PC-9 (cell line): ENCODE measurements at places on chromosomes 2 and 18.

DNA sequence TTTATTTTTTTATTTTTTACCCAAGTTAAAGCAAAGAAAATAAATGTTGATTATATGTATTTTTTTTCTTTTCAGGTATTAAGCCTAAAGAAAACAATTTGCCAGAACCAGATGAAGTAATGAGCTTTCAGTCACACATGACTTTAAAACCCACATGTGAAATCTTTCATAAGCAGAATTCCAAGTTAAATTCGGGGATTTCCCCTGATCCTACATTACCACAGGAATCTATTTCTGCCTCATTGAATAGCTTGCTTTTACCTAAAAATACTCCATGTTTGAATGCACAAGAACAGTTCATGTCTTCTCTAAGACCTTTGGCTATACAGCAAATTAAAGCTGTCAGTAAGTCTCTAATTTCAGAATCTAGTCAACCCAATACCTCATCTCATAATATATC lies 26.6 kb downstream of the GEN1 start:
- no peaks in the 10 kb centered on the region for H3K27me3 ChIP-seq
- H3K27ac ChIP-seq, result no peak overlapping the region
- H3K36me3 ChIP-seq, result peaks cover 19% of the 10 kb centered on the region; the same call in 1 of the 2 replicates
- H3K4me3 ChIP-seq, result no peak overlapping the region
- H3K4me1 ChIP-seq, result no peaks in the 10 kb centered on the region

GRCh38 chr18:39721712-39722111 lies 2156.1 kb upstream of the CELF4 start:
- no peaks in the 10 kb centered on the region for H3K4me1 ChIP-seq
- no peak for DNase-seq
- no peaks in the 10 kb centered on the region for H3K27me3 ChIP-seq
- H3K27ac ChIP-seq, result no peak overlapping the region
- no peaks in the 10 kb centered on the region for H3K36me3 ChIP-seq

- no peaks in the 10 kb centered on the region for H3K27me3 ChIP-seq
- H3K4me3 ChIP-seq, result no peak overlapping the region
- no peak for DNase-seq
- H3K36me3 ChIP-seq, result no peaks in the 10 kb centered on the region
- no peak overlapping the region for H3K27ac ChIP-seq
These were observed 32.1 kb upstream of the MYO3B start for GRCh38 chr2:170145675-170146432.

- H3K4me3 ChIP-seq, result no peak overlapping the region
- no peak overlapping the region for H3K27ac ChIP-seq
- peaks cover 18% of the 10 kb centered on the region for H3K27me3 ChIP-seq
- DNase-seq, result no peak
These were observed 25.0 kb downstream of the ZAP70 start for GRCh38 chr2:97738179-97739019.

GRCh38 chr2:65204461-65205210 lies 23.0 kb upstream of the ACTR2 start:
- no peak for DNase-seq
- no peaks in the 10 kb centered on the region for H3K27me3 ChIP-seq
- H3K4me1 ChIP-seq, result no peaks in the 10 kb centered on the region

GRCh38 chr18:62634979-62635630 lies 80.2 kb upstream of the PHLPP1 start:
- no peak overlapping the region for H3K27ac ChIP-seq
- no peak overlapping the region for H3K4me3 ChIP-seq
- no peaks in the 10 kb centered on the region for H3K36me3 ChIP-seq
- no peaks in the 10 kb centered on the region for H3K27me3 ChIP-seq

DNA sequence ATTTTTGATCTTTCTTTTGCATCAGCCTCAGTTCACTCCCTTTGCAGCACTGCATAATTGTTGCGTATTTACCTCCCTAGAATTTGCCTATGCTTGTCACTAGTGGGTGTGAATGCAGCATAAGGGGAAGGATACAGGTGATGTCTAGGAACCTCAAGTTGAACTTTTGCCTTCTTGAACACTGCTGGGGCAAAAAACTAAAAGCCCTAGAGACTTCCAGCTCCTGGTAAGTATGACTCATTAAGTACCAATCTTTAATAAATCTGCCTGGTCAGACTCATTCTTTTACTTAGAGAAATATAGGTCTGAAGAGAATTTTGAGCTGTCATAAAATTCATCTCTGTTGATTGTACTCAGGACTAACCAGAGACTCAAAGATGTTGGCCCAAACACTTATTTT lies 547.3 kb upstream of the FANCL start:
- no peak overlapping the region for H3K4me3 ChIP-seq
- peaks cover 8% of the 10 kb centered on the region; the same call in 1 of the 2 replicates for H3K27me3 ChIP-seq
- no peak overlapping the region for H3K27ac ChIP-seq

GRCh38 chr2:177772529-177772928 lies 300.0 kb downstream of the PDE11A start:
- DNase-seq, result no peak
- no peaks in the 10 kb centered on the region for H3K27me3 ChIP-seq
- no peak overlapping the region for H3K27ac ChIP-seq
- H3K36me3 ChIP-seq, result no peaks in the 10 kb centered on the region
- H3K4me1 ChIP-seq, result no peaks in the 10 kb centered on the region

GRCh38 chr2:72081451-72081850 lies 66.2 kb downstream of the CYP26B1 start:
- H3K27me3 ChIP-seq, result no peaks in the 10 kb centered on the region
- H3K4me1 ChIP-seq, result no peaks in the 10 kb centered on the region
- H3K4me3 ChIP-seq, result no peak overlapping the region
- no peaks in the 10 kb centered on the region for H3K36me3 ChIP-seq
- no peak for DNase-seq

DNA sequence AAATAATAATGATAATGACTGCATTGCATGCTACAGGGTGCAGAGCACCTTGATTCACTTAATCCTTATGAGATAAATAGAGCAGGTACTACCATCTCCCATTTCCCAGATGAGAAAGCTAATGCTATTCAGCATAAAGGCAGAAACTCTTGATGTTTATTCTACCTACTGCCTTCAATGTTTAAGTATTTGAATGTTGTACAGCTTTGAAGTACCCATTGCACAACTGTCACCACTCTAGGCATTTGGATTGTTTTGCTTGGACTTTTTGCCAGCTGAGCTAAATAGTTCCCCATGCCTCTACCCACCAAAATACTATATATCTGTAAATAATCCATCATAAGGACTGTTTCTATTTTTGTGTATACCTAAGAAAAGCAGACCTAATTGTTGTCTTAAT lies 7.7 kb upstream of the MXD1 start:
- no peaks in the 10 kb centered on the region for H3K27me3 ChIP-seq
- H3K4me1 ChIP-seq, result 0 out of 2 replicates have a peak, but pooled peaks cover 2% of the 10 kb centered on the region
- H3K4me3 ChIP-seq, result no peak overlapping the region
- H3K36me3 ChIP-seq, result peaks cover 8% of the 10 kb centered on the region
- no peak for DNase-seq

- H3K27ac ChIP-seq, result no peak overlapping the region
- no peak for DNase-seq
- H3K36me3 ChIP-seq, result no peaks in the 10 kb centered on the region
- no peaks in the 10 kb centered on the region for H3K4me1 ChIP-seq
- H3K4me3 ChIP-seq, result no peak overlapping the region
These were observed 55.1 kb downstream of the FAM117B start for GRCh38 chr2:202689898-202690297.

DNA sequence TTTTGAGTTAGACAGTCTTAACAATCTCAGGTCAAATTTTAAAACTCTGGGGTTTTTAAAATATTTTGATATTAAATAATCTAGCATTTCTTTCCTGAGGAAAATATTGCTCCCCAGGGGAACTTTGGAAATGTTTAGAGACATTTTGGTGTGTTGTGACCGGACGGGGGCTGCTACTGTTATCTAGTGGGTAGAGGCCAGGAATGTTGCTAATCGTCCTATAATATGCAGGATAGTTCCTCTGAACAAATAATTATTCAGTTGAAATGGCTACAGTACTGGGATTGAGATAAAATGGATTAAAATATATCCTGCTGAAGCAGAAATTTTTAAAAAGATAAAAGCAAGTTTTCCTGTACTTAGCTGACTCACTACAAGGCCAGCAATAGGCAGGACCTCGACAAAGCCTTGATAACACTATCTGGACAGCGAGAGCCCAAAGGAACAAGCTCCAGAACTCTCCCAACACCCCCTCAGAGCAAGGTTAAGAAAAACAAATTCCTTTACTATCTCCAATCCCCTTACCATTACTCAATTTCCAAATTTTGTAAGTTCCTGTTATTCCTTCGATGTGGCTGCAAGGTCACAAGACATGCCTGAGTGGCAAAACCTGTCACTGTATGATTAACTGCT lies 1407.4 kb downstream of the SUCLG1 start:
- H3K27ac ChIP-seq, result no peak overlapping the region
- no peak for DNase-seq
- H3K27me3 ChIP-seq, result no peaks in the 10 kb centered on the region
- no peaks in the 10 kb centered on the region for H3K4me1 ChIP-seq
- H3K4me3 ChIP-seq, result no peak overlapping the region

GRCh38 chr2:199830531-199830930 lies 20.5 kb downstream of the FTCDNL1 start:
- H3K4me1 ChIP-seq, result no peaks in the 10 kb centered on the region
- no peaks in the 10 kb centered on the region for H3K36me3 ChIP-seq
- no peak overlapping the region for H3K27ac ChIP-seq
- no peak for DNase-seq

- H3K27ac ChIP-seq, result no peak overlapping the region
- no peak for DNase-seq
- peaks cover 31% of the 10 kb centered on the region for H3K4me1 ChIP-seq
- peaks cover 22% of the 10 kb centered on the region for H3K36me3 ChIP-seq
- H3K27me3 ChIP-seq, result no peaks in the 10 kb centered on the region
These were observed 68.7 kb upstream of the RBM44 start for GRCh38 chr2:237729681-237730475.

GRCh38 chr18:68779169-68779568 lies 18.7 kb upstream of the CCDC102B start:
- DNase-seq, result no peak
- H3K27me3 ChIP-seq, result no peaks in the 10 kb centered on the region
- no peaks in the 10 kb centered on the region for H3K4me1 ChIP-seq
- H3K4me3 ChIP-seq, result no peak overlapping the region

DNA sequence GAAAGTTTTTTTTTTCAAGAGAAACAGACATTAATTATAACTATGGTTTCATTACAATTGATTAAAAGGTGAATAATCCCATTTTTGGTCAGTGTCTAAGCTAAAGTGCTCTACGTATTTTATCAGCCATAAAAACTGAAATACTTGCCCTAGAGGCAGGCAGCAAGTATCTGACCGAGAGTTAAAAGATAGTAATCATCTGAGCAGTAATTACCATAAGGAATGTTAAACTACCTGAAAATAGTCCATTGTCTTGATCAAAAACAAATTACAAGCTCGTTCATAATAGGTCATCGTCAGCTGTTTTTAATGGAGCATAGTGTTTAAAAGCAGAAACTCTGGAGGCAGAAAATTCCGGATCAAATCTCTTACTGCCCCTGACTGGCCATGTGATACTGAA lies 105.7 kb upstream of the ZEB2 start:
- H3K4me3 ChIP-seq, result no peak overlapping the region
- no peak overlapping the region for H3K27ac ChIP-seq
- no peaks in the 10 kb centered on the region for H3K27me3 ChIP-seq
- peaks cover 12% of the 10 kb centered on the region for H3K4me1 ChIP-seq

DNA sequence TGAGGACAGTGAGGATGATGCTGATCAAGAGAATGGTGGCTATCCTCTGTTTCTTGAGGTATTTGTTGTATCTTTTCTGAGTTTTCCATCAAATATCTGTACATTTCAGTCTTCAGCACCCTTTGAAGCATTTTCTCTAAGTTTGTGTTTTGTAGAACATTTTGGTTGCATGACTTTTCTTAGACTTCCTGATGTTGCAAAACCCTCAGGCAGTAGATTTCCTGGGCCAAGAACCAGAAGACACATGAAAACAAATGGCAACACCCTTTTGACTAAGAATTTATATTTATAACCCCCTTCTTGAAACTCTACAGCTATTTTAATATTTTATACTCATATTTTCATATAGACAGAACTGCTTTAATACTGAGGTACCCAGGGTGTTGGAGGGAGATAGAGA lies 16.2 kb downstream of the HNMT start:
- H3K36me3 ChIP-seq, result no peaks in the 10 kb centered on the region
- DNase-seq, result no peak
- no peaks in the 10 kb centered on the region for H3K27me3 ChIP-seq
- no peak overlapping the region for H3K27ac ChIP-seq

DNA sequence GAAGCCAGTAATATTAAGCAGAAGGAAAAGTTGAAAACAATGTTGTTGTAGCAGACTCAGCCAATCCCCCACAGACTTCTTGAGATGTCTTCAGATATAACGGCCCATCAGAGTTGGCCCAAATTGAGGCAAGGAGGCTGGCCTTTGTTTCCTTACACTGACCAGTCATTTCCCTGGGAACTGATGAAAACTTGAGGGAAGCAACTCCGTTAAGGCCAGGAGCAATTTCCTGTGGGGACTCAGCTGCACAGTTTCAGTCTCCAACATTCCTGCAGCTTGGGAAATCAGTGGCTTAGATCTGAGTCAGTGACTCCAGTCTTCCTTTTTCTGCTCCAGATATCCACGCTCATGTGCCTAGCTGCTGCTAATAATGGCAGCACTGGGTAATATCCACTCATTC lies 75.7 kb downstream of the FTCDNL1 start:
- DNase-seq, result no peak
- H3K36me3 ChIP-seq, result no peaks in the 10 kb centered on the region
- H3K4me1 ChIP-seq, result no peaks in the 10 kb centered on the region

DNA sequence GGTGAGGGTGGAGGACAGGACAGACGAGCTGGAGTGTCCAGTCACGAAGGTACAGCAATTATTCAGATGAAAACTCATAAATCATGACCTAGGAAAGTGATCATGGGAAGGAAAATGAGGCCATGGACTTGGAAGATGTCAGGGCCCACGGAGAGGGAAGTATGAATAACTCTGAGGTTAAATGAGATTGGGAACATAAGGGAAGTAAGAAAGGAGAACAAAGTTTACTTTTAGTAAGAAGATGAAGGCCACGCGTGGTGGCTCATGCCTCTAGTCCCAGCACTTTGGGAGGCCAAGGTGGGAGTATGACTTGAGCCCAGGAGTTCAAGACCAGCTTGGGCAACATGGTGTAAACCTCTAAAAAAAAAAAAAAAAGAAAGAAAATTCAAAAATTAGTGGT lies 56.2 kb downstream of the AQP4 start:
- no peaks in the 10 kb centered on the region for H3K36me3 ChIP-seq
- H3K4me3 ChIP-seq, result no peak overlapping the region
- H3K27me3 ChIP-seq, result no peaks in the 10 kb centered on the region
- H3K4me1 ChIP-seq, result no peaks in the 10 kb centered on the region
- no peak for DNase-seq

- no peak overlapping the region for H3K27ac ChIP-seq
- H3K27me3 ChIP-seq, result no peaks in the 10 kb centered on the region
- H3K36me3 ChIP-seq, result no peaks in the 10 kb centered on the region
These were observed 60.5 kb downstream of the HS6ST1 start for GRCh38 chr2:128258218-128258617.

DNA sequence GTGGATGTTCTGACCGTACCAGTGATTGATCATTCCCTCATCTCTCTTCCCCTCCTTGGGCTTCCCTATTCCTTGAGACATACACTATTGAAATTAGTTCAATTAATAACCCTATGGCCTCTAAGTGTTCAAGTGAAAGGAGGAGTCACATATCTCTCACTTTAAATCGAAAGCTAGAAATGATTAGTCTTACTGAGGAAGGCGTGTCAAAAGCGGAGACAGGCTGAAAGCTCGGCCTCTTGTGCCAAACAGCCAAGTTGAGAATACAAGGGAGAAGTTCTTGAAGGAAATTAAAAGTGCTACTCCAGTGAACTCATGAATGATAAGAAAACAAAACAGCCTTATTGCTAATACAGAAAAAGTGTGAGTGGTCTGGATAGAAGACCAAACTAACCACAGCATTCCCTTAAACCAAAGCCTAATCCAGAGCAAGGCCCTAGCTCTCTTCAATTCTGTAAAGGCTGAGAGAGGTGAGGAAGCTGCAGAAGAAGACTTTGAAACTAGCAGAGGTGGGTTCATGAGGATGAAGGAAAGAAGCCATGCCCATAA lies 144.4 kb upstream of the LYPD6 start:
- H3K4me1 ChIP-seq, result no peaks in the 10 kb centered on the region
- H3K36me3 ChIP-seq, result no peaks in the 10 kb centered on the region
- no peak for DNase-seq
- no peaks in the 10 kb centered on the region for H3K27me3 ChIP-seq
